ENCODE measurements at places on chromosomes 7 and 10.

GRCh38 chr10:132229096-132229495 is 42.3 kb downstream of the DPYSL4 start:
- DNase-seq: no peak

DNA sequence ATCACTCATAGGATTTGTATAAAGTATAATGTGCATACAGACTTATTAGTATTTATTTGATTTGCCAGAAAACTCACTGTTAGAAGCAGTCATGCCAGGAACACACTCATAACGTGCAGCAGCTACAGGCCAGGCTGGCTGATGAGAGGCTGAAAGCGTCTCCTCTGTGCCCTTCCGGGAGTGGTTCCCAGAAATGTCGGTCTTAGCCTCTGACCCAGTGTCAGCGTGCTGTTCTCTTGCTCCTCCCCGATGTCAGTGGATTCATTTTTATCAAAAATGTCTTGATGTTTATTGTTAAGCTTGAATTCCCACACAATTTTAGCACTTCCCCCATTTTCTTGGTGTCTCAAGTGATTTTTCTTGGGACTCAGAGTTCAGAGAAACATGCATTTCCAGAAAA is 33.3 kb upstream of the GARS1 start:
- no peak for DNase-seq

DNA sequence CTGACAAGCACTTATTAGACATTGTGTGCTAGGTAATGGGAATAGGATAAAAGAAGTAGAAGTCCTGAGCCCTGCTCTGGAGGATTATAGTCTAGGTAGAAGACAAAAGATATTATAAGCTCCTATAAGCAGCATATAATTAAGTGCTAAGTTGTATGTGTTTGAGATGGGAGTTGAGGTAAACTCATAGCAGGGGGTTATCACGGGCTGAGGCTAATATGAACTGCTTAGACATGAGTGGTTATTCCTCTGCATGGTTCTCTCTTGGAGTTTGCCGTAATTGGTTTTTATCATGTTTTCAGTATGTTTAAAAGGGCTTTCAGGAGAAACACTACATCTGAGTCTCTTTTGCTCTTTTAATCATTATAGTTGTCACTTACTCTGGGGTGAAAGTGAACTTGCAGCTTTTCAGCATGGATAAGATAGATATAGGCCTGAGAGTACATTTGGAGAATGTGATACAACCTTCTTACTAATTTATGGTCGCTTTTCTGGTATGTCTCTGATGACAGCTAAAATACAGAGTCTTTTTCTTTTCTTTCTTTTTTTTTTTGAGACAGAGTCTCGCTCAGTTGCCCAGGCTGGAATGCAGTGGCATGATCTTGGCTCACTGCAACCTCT is 39.0 kb downstream of the SMNDC1 start:
- DNase-seq: no peak

- no peak for DNase-seq
Observed at GRCh38 chr7:128037880-128038619, 6.8 kb upstream of the LRRC4 start.

DNA sequence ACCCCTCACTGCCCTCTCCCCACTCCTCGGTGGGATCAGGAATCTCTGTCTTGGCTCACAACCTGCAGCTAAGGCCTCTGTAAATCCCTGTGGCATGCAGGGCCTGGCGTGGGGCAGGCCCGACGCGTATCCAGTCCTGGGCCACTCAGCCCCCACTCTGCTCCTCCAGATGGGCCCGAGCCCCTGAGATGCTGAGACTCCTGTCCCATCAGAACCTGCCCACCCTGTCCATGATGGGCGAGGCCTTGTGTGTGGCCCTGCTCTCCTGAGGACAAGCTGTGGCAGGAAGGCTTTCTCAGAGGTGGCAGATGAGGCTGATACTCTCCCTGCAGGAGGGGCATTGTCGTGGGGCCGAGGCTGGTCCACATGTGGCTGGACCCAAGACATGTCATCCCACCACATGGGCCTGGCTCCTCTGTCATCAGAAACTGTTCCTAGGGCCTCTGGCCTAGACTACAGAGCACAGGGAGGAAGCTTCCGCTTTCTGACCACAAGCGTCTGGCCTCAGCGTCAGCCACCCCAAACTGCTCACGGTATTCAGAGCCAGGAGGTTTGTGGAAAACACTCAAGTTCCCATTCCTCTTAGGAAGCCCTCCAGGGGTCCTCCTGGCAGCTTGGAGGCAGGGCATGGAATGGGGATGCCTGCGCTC is 6.0 kb downstream of the ALOX5 start:
- no peak for DNase-seq

GRCh38 chr10:86182595-86182994 is 184.0 kb downstream of the GRID1 start:
- no peak for DNase-seq
